ENCODE measurements at places on chromosomes 6 and 20.

GRCh38 chr6:96911751-96912150, 12.8 kb upstream of the KLHL32 start:
- DNase-seq: no peak

GRCh38 chr6:99348288-99349170, 945 bp downstream of the FAXC start:
- no peak for DNase-seq

DNA sequence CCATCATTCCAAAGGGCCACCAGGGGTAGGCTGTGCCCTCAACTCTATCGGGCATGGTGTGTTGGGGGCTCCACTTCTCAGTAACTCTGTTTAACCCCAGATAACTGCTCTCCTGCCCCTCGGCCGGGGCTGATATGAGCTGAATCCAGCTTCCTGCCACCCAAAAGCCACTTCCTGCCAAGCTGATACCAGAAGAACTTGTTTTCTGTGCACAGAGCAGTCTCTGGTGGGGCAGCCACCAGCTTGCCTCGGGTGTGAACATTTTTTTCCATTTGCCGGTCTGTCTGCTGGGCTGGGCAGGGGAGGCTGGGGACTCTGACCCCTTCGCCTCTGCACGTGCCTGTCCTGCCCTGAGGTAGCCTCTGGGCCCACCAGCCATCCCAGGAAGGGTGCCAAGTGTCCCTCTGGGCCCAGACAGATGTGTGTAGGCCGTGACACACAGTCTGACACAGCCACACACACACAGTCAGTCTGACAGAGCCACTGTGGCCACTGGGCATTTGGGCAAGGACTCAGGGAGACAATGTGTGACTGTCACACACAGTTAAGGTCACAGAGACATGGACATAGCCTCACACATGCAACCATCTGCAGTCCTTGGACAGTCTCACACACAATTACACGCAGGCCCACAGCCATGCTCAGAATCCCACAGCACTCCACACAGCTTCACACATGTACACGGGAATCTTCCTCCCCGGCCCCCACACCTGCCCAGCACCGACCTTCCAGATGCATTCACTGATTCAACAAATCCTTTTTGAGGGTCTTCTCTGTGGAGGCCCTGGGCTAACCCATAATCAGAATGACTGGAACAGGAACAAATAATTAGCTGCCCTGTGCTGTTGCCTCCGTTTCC, 45.1 kb downstream of the NOL4L start:
- peak; percentile 54 for DNase-seq

DNA sequence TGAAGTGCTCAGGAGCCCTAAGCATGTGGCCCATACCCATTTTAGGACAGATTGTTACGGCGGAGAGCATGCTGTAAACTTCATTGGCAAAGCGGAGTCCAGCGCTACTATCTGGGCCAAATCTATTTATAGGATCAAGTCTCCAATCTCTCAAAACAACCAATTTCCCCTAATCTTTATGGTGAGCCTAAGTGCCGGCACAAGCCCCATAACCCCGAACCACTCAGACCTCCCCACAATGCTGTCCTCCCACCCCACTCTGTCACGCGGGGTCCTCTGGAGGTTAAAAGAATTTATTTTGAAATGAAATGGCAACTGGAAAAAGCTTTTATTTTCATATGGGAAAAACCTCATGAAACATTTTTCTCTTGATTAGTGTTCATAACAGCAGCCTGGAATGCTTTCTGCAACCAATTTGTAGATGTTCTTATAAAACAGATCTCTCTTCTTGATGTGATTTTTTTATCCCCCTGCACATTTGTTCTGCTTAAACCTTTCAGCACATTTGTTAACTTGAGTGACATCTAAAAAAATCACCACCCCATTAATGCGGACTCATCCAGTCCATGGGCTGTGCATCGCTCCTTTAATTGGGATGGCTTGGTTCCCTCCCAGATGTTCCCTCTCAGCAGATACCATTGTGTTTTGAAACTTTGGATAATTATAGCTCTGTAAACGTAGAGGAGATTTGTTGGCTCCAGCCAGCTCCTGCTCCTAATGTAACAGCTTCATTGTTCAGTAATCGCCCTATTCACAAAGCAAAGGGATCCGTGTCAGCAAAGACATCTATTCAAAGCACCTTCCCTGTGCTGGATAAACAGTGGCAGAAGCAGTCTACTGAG, 323.6 kb downstream of the CD83 start:
- DNase-seq: no peak

DNA sequence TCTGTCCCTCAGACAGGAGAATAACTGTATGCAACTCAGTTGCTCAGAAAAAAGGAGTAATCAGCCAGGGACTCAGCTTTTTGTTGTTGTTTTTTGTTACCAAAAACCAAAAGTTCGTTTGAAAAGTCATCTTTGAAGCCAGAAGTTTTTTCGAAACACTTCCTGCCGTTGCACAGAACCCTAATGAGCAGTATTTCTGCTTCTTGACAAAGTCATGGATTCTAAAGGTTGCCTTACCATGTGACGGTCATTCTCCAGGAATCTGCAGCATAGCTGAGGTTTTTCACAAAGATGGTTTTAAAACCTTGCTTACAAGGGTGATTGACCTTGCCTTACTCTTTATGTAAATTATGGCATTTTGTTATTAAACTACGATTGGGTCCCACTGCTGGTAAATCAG, 1.9 kb downstream of the RAB32 start:
- no peak for DNase-seq

DNA sequence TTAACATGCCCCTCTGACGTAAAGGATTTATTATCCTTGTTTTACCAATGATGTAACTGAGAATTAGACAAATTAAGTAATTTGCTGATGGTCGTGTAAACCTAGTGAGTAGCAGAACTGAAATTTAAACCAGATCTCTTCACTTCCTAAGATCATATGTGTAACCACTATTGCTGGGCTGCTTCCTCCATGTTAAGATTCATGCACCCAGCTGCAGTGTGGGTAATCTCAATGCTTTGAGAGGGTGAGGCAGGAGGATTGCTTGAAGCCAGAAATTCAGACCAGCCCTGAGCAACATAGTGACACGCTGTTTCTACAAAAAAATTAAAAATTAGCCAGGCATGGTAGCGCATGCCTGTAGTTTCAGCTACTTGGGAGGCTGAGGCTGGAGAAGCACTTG, 97.9 kb downstream of the L3MBTL3 start:
- no peak for DNase-seq

GRCh38 chr6:156617376-156617775, 159.8 kb upstream of the ARID1B start:
- DNase-seq: no peak

- DNase-seq: no peak
Observed at GRCh38 chr6:29507319-29507718, 19.6 kb upstream of the MAS1L start.

GRCh38 chr20:39716796-39717341, 754.7 kb downstream of the DHX35 start:
- no peak for DNase-seq

DNA sequence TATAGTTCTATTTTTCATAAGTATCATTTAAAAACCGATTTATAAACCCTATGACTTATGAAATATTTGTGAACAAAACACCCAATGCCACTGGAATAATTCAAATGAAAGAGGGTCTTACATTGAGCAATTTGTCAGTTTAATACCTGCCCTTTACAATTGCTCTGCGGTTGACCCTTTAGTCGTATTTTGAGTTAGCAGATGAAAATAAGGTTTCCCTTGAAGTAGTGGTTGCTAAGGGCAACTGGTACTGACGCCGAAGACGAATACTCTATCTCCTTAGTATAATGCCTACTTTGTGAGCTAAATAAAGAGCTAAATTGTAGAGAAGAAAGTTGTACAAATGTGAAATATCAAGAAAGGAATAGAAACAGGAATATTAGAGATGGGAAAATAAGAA, 69.4 kb downstream of the KCNQ5 start:
- no peak for DNase-seq

DNA sequence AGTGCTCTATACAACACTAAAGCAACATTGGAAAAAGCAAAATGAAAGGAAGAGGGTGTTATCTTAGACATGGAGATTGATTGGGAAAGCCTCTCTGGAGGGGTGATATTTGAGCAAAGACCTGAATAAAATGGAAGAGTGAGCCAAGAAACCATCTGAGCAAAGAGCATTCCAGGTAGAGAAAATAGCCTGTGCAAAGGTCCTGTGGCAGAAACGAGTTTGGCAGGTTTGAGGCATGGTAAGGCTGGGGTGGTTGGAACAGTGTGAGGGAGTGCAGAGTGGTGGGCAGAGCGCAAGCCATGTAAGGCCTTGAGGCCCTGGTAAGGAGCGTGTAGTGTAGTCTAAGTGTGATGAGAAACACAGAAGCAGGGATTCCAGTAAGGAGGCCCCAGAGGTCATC, 40.0 kb upstream of the PTPRT start:
- no peak for DNase-seq

Data from effector CD4-positive, alpha-beta T cell (primary cell).